ENCODE measurements at places on chromosomes 12 and 14.

GRCh38 chr12:90854136-90854689, 100.8 kb downstream of the CCER1 start:
- DNase-seq: peak; percentile 35

DNA sequence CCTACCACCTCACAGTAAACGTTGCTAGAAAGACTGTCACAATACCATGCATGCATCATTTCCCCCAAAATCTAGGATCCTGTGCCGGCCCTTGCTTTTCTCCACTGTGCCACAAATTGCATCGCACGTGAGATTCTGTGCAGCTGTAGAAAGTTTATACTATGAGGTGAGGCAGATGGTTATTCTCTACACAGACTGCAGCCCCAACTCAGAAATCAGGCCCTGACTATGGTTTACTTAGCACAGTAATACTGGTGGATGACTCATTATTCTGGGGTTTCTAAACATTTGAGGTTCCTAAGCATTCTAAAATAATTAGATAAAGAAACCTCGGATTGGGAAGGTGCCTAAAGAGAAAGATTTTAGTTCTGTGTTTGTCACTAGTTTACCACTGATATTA, 163.8 kb upstream of the CCDC198 start:
- DNase-seq: no peak

DNA sequence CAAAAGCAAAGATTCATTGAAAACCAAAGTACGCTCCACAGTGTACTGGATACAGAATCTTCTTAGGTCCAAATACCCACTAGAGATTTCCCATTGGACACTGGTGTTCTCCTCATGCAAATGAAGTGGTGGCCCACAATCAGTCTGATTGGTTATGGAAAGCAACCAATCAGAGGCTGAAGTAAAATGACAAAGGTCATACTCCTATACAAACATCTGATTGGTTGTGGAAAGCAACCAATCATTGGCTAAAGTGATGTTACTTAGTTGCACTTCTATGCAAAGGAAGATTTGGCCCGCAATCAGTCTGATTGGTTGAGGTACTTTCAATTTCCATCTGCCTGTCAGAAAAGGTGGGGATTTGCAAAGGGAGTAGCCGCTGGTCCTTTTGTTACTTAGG, 1.3 kb upstream of the WASHC3 start:
- DNase-seq: no peak

- DNase-seq: peak; percentile 51
Observed at GRCh38 chr14:37061697-37062096, 110.7 kb downstream of the SLC25A21 start.

- peak; percentile 5 for DNase-seq
Observed at GRCh38 chr12:86623267-86623666, 367.1 kb upstream of the MGAT4C start.

Measured in NCI-H1105 treated with DMSO at 0.1 percent for 48 hours (cell line).